CD4-positive, alpha-beta T cell treated with Interleukin-2 at 100 ng/mL for 4 hours (primary cell): ENCODE measurements at places on chromosomes 1 and 21.
A peak's percentile ranks its signal among the peaks of the same experiment; 100 is the strongest.

DNA sequence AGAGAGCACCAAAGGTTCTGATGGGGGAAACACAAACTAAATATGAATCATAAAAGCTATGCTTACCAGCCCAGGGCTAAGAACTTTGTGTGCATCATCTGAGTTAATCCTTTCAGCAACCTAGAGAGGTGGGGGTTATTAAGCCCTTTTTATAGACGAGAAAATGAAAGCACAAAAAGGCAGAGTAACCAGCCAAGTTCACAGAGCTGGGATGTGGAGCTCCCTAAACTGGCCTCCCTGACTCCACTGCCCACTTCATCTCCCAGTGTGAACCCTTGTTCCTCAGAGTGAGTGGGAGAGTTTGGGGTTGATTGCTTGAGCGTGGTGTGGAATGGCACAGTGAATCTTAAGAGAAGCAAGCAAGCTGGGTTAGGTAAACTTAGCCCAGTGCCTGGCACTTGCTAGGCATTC, 10.8 kb upstream of the BCAR3 start:
- DNase-seq, result no peak

GRCh38 chr1:201181323-201181722, 9.3 kb upstream of the IGFN1 start:
- no peak for DNase-seq

- DNase-seq, result no peak
These were observed 44.9 kb downstream of the SYT6 start for GRCh38 chr1:114108751-114109255.

GRCh38 chr1:74673351-74674111, at the start of gene ERICH3:
TSS of gene ERICH3 (minus strand) at chr1:74673792. CDS start at chr1:74673519, 273 bp downstream.
- no peak for DNase-seq

GRCh38 chr1:67264899-67265298, 42.8 kb upstream of the IL12RB2 start:
- DNase-seq, result no peak

GRCh38 chr1:168689726-168690602, 39.0 kb downstream of the DPT start:
- DNase-seq, result no peak

- no peak for DNase-seq
These were observed 20.9 kb upstream of the SAMD11 start for GRCh38 chr1:902802-903201.

- DNase-seq, result no peak
These were observed 14.4 kb downstream of the SDCCAG8 start for GRCh38 chr1:243270097-243270864.

GRCh38 chr21:26840912-26841311, 4.3 kb downstream of the ADAMTS1 start:
- no peak for DNase-seq

DNA sequence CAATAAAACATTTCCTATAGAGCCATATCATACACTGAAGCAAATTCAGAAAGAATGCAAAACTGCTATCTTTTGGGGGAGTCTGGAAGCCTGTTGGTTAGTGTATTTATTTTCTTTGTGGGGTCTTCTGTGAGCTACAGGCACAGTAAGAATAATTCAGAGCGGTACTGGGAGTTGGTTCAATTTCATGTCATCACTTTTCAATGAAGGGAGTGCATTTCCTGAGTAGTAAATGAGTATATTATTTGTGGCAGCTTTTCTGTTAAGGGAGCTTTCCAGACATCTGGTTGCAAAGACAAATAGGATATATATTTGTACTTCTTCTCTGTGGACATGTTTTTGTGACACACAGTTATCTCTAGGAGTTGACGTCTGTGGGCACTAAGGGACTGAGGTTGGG, 130.6 kb downstream of the HUNK start:
- DNase-seq, result no peak

DNA sequence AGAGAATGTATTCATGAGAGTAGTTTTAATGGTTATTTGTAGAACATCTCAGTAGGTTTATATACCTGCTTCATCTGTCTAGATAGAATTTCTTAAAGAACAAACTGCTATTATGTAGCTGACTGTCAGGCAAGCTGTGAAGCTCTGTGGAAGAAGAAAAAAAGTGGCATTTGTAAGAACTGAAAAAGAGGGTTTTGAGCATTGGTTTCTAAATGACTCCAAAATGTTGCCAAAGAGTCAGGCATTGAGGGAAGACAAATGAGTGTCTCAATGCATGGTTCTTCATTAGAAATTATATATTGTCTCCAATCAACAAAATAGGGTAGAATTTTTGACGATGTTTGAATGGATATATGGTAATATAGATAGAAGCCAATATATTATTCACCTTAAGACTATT, 1276.1 kb downstream of the KCNT2 start:
- no peak for DNase-seq

DNA sequence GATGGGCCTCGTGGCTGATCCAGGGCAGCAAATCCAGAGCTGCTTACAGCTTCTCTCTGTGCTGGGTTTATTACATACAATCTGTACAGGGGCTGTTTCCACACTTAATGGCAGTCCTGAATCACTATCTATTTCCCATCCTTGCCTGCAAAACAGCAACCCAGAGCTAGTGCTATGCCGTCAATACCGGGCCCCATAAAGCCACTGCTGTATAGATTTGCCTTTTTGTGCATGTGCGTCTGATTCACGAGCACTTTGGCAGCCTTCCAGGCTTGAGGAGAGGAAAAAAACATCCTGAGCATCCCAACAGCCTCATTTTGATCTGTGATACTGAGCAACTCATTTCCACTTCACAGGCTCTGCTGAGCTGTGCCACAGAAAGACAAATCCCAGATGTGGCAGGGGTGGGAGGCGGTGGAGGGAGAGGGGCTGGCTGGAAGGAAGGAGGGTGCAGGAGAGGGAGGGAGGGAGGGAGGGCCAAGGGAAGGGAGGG, 65.2 kb upstream of the TARBP1 start:
- DNase-seq, result peak; percentile 43

DNA sequence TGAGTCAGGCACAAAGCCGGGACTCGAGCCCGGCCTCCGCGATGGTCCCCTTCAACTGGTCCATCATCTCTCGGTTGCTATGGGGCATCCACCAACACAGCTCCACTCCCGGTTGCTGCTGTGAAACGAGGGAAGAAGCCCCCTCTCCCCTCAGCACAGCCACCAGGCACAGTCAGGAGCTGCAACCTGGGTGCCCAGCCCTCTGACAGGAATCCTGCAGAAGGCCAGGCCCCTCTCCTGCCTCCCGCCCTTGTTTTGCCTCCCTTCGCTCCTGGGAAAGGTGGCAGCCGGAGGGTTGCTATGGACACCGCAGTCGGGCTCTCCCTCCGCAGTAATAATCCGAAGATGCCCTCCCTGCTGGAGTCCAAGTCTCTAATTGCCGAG, 8.9 kb upstream of the KCNN3 start:
- DNase-seq, result no peak

GRCh38 chr1:231508941-231509340, 19.5 kb upstream of the TSNAX start:
- DNase-seq, result no peak

GRCh38 chr1:50278961-50279360, 144.3 kb downstream of the DMRTA2 start:
- DNase-seq, result no peak

DNA sequence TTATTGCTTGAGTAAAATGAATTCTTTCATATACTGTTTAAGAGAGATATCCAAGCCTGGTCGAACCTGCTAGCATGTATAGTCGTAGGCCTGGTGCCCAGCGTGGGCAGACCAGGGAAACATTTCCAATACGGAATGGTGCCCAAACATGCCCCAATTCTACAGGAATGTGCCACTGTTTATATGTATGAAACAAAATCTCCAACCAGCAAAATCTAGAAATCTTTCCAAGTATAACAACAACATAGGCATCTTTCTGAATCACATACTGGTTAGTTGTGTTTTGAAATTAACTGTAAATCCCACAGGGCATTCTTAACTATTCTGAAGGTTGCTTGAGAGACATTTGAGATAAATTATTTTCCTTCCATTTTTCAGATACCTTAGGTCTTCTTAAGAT, 17.0 kb upstream of the ABCD3 start:
- DNase-seq, result no peak

DNA sequence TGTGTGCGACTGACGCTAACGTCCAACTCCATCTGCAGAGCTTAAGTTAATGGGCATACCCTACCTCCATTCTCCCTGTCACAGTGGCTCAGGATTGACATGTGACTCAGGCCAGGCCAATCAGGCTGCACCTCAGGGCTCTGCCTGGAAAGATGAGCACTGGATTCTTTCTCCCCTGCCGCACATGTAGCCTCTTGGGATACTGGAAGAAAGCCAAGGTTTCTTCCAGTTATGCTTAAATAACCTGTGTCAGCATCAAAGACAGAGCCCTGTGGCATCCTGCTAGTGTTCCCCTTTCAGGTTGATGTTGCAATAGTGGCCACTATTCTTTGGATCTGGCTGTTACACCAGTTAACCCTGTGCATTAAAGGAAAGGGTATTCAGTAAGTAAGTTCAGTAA, 55.0 kb upstream of the SYT6 start:
- DNase-seq, result no peak

GRCh38 chr21:46099476-46099875, 1.6 kb downstream of the COL6A2 start:
- no peak for DNase-seq

- no peak for DNase-seq
These were observed 94.0 kb upstream of the FMN2 start for GRCh38 chr1:239997515-239998311.

DNA sequence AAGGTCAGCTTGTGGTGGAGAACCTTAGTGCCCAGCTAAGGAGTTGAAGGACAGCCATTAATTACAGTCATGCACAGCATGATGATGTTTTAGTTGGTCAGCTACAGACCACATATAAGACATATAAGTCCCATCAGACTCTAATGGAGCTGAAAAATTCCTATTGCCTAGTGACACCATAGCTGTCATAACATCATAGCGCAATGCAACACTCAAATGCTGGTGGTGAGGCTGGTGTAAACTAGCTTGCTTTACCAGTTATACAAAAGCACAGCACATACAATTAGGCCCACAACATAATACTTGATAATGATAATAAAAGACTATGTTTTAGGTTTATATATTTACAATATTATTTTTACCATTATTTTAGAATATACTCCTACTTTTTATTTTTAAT, 4.0 kb downstream of the ECHDC2 start:
- DNase-seq, result no peak

GRCh38 chr1:23718482-23718881, 24.8 kb upstream of the ELOA start:
- no peak for DNase-seq

- DNase-seq, result no peak
These were observed 32.0 kb upstream of the MYOCOS start for GRCh38 chr1:171590022-171590421.

DNA sequence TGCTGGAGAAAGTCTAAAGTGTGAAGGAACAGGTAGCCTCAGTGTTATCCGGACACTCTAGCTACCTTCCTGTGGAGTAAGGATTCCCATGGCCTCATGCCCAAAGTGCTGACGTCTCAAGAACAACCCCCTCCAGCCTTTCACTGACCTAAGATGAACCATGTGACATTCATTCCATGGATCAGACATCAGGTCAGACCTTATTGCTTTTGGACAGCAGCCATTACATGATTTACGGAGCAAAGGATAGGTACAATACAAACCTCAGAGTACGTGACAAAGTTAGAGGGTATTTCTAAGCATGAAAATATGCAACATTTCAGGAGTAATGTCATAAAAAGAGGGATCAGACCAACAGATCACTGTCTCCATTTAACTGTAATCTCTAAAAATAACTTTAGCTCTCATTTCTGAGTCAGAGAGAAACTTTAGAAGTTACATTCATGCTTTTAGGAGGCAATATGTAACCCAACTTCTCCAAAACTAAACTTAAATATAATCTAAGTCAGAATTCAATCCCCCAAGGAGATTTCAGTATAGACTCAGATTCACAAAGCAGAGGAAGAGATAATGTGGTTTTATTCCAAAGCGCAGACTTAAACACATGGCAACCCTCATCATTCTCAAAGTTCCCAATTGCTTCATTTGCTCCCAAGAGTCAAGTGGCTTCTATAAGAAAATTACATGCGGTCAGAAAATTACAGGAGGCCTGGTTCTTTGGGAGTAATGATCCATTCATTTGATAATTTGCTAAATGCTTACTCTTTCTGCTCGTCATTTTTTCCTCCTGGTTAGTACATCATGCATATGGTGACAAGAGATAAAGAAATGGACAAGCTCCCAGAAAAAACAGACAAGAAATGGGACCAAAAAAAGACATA, 280.4 kb downstream of the SETD4 start:
- no peak for DNase-seq

GRCh38 chr21:27407271-27407670, 440.4 kb upstream of the ADAMTS5 start:
- no peak for DNase-seq

DNA sequence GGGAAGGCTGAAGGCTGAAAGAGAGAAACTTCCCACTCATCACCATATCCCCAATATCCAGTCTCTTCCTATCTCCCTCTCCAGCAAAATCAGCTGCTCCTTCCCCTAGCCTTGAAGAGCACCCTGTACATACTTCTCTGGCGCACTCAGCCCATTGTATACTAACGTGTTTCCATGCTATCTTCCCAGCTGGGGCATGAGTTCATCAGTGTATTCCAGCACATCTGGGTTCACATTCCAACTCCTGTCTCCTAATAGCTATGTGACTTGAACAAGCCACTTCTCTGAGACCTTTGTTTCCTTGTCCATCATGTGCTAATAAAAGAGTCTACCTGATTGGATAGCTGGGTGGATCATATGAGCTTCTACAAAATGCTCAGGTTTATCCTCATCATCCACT, 51.1 kb upstream of the OLIG2 start:
- DNase-seq, result no peak

- no peak for DNase-seq
These were observed 58.4 kb downstream of the LAMC2 start for GRCh38 chr1:183244466-183244865.

GRCh38 chr1:45008516-45008915, 2.6 kb downstream of the HECTD3 start:
- DNase-seq, result no peak

- DNase-seq, result no peak
These were observed 33.9 kb upstream of the CSF1 start for GRCh38 chr1:109876617-109877316.

- DNase-seq, result no peak
These were observed 28.1 kb downstream of the COL16A1 start for GRCh38 chr1:31675756-31676155.

- peak; percentile 57 for DNase-seq
These were observed 23.9 kb downstream of the CD2 start for GRCh38 chr1:116777831-116778830.

DNA sequence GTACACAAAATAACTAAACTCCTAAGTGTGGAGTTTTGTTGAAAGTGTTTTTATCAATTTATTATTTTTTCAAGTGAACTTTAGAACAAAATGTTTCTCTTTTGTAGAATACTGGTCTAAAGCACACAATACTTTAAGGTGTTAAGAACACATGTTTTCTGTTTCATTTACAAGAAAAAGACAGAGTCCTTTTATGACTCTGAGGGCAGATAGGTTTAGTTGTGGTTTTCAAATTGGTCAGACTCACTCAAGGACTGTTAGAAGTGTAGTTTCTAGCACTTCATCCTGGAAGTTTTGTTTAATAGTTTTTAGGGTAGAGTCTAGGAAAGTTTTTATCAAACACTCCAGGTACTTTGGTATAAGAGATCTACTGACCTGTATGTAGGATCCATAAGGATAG, 376.5 kb downstream of the LRRIQ3 start:
- no peak for DNase-seq

- no peak for DNase-seq
These were observed 4.1 kb downstream of the RAB4A start for GRCh38 chr1:229275005-229275404.

GRCh38 chr1:89606227-89606980, 26.5 kb upstream of the LRRC8C start:
- no peak for DNase-seq
